GM06990 (cell line): ENCODE measurements at places on chromosomes 3 and 15.

GRCh38 chr3:123302961-123303360 is 101.2 kb downstream of the SEC22A start:
- no peak for DNase-seq

- no peak for DNase-seq
Measured at GRCh38 chr3:139975594-139976365, 40.8 kb downstream of the CLSTN2 start.

- no peak for DNase-seq
Measured at GRCh38 chr3:74661672-74662071, 47.2 kb upstream of the CNTN3 start.

GRCh38 chr3:31364188-31364587 is 168.5 kb upstream of the STT3B start:
- DNase-seq, result no peak

DNA sequence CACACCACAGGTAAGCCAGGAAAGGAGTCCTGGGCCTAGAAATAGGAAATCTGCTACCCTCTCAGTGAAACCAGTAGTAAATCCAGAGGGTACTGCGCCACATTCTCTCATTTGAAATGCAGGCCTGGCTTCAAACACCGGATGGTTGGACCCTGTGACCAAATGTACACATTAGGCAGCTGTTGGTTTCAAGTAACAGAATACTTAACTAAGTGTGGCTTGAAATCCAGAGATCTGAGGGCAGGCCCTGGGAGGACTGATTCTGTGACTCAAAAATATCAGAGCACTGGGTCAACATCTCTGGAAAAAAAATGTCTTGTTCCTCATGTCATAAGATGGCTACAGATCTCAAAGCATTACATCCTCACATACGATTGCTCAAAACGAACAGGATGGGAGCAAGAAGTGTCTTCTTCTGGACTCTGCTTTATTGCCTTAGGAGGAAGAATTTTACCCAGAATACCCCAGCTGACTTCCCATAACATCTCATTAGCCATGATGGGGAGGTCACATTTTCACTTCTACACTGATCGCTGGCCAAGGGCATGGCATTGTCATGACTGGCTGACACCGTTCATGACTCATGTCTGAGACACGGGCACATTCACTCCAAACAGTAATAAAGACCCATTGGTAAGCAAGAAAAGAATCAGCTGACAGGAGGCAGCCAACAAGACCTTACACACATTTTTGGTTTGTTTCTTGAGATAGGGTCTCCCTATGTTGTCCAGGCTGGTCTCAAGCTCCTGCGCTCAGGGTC is 166.0 kb downstream of the ARRDC4 start:
- DNase-seq, result no peak
